Osteoblast (primary cell): ENCODE measurements at places on chromosomes 11 and 22. TPM values are rescaled to one million over a fixed set of nuclear protein-coding genes. Genes with fewer than 3 reads are reported as not detected.

The MRGPRE gene
- total RNA-seq = under 0.01 TPM in 1 of 2 replicates, not detected in the other

The DEFB131B gene
- total RNA-seq = not detected in 2 replicates

The SLC36A4 gene
- total RNA-seq = 18.1 and 26.5 TPM in 2 replicates

The MFRP gene
- not detected in 2 replicates for total RNA-seq

The PPME1 gene
- total RNA-seq = 16.5 and 18.5 TPM in 2 replicates

The DDI1 gene
- total RNA-seq = under 0.01 TPM in 1 of 2 replicates, not detected in the other

The TCN1 gene
- not detected in 2 replicates for total RNA-seq

DNA sequence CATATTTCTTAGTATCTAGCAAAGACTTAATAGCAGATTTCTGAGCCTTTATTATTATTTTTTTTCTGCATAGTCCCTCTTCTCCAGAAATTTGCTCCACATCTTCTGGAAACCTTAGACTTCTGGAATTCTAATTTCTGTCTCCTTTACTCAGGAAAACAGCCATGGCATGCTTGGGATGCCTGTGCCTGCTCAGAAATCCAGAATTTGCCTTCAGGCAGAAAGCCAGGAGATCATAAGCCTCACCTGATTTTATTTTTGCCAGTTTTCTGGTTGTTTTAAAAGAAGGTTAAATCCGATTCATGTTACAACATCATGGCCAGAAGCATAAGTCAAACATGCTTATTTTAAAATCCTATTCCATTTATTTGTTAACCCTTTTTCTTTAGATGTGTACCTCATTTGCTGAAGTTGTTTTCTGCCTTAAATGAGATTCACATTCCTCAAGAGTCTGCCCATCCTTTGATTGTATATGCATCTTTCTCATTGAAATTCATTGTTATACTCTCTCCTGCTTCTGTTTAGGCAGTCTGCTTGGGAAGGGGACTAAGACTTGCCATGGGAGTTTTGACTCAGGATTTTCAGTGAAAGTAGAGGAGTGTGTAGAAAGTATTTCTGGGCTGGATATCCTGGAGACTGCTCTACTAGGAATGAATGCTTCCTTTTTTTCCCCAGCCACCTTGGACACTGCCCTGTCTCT lies 37.1 kb downstream of the SIK2 start:
- no peak for DNase-seq

DNA sequence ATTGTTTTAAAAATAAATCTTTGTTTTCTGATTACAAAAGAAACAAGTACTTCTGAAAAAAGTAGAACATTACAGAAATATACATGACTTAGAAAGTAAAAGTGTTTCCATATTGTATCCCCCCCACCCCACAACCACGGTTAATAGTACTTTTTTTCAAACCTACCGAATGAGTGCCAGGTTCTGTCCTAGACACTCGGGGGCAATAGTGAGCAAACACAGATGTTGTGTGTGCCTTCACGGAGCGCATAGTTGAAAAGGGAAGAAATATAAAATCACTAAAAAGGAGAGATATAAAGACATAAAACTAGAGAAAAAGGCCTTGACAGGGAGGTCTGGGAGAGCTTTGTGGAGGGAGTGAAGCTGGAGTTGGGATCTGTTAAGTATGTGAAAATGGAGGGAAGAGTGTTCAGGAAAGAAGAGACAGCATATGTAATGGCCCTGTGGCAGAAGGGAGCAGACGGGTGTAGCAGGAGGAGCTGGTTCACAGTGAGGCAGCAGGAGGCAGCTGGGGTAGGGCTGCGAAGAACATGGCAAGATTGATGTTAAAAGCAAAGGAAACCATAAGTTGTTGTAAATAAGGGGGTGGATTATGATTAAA lies 42.1 kb upstream of the ALX4 start:
- no peak for DNase-seq

GRCh38 chr22:33519071-33519973 lies 401.0 kb downstream of the LARGE1 start:
- peak; percentile 81 for DNase-seq

- DNase-seq = no peak
These were observed 32.3 kb downstream of the MRGPRD start for GRCh38 chr11:68948496-68948895.

DNA sequence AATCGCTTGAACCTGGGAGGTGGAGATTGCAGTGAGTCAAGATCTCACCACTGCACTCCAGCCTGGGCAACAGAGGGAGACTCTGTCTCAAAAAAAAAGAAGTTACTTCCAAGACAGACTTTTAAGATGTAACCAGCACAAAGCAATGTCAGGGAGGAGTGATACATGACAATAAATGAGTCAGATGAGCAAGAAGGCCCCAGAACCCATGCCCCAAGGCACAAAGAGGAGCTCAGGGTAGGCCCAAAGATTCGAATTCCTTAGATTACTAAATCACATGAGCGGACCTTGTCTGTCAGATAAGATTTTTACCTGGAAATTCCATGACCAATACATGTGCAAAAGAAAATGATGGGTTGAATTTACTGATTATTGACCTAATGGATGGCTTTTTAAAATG lies 10.5 kb upstream of the JHY start:
- DNase-seq = no peak

GRCh38 chr11:95299078-95299679 lies 68.2 kb upstream of the SESN3 start:
- DNase-seq = no peak

- peak; percentile 60 for DNase-seq
These were observed 102.2 kb upstream of the FGF3 start for GRCh38 chr11:69921128-69922014.

DNA sequence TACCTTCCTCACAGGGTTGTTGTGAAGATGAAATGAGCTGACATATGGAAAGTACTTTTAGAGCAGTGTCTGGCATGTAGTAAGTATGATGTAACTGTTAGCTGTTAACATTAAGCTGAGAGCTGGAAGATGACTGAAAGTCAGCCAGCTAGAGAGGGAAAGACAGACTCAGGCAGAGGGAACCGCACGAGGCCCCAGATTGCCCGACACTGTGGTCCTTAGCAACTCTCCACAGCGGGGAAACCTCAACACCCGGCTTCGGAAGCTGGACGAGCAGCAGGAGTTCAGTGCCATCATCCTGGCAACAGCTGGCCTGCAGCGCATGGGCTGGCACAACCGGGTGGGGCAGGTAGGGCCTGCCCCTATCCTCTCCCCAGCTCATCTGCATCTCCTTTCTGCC lies 6.5 kb downstream of the HMBS start:
- DNase-seq = no peak

- DNase-seq = no peak
These were observed 12.5 kb downstream of the DDX25 start for GRCh38 chr11:125916683-125917347.

- DNase-seq = no peak
These were observed 9.9 kb downstream of the SYT9 start for GRCh38 chr11:7261578-7261977.

- DNase-seq = peak; percentile 18
These were observed 39.2 kb upstream of the HMGXB4 start for GRCh38 chr22:35218079-35218478.

- no peak for DNase-seq
These were observed 70.7 kb downstream of the DGCR2 start for GRCh38 chr22:19051381-19052072.

GRCh38 chr11:86152006-86152862 lies 83.3 kb upstream of the PICALM start:
- DNase-seq = no peak

GRCh38 chr22:35630891-35631290 lies 13.8 kb upstream of the MB start:
- no peak for DNase-seq

- no peak for DNase-seq
These were observed 77.2 kb downstream of the MYEOV start for GRCh38 chr11:69370984-69371709.

GRCh38 chr22:33680632-33681031 lies 239.6 kb downstream of the LARGE1 start:
- DNase-seq = no peak

DNA sequence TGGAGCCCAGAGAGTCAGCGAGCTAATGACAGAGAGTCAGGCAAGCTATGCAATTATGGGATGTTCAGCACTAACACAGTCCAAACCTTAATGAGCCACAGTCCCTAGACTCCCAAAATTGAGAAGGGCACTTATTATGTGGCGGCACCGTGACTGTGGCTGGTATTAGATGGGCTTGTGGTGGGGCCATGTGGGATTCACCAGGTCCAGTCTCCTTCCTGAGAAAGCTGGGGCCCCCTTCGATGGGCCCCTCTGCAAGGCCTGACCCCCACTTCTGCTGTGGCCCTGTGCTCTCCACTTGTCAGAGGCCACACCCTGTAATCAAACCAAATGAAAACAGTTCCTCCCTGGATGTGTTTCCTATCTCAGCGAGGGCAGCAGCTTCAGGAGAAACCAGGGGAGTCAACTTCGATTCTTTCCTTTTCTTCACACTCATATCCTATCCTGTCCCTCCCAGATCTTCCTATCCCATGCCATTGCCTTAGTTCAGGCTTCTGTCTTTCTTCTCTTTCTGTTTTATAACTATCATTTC lies 42.9 kb downstream of the INSC start:
- DNase-seq = no peak

DNA sequence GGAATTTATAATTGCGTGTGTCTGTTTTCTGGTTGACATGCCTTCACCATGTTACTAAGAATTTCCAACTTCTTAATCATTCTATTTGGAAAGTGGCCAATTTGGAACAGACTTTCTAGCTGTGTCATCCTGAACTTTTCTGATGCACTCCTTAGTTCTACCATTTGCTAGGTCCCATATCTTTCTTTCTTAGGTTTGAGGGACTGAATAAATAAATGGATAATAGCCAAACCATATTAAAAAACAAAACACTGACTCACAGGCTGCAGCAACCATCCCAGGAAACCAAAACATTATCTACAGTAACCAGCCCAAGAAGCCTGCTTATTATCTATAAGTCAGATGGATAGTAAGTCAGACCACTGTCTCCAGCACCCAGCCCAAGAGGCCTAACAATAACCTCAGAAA lies 57.5 kb upstream of the PLET1 start:
- DNase-seq = peak; percentile 66

DNA sequence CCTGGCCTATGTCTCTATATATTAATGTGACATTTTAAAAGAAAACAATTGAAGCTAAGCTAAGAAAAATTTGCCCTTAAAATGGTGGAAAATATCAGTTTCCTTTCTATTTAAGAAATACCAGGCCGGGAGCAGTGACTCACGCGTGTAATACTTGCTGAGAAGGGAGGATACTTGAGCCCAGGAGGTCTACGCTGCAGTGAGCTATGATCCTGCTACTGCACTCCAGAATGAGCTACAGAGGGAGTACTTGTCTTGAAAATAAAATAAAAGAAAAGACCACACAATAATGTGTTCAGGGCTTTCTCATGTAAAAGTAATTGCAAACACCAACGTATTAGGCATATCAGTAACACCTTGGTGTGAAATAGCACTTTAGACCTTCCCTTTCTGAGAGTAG lies 1.4 kb upstream of the PRSS23 start:
- DNase-seq = no peak

DNA sequence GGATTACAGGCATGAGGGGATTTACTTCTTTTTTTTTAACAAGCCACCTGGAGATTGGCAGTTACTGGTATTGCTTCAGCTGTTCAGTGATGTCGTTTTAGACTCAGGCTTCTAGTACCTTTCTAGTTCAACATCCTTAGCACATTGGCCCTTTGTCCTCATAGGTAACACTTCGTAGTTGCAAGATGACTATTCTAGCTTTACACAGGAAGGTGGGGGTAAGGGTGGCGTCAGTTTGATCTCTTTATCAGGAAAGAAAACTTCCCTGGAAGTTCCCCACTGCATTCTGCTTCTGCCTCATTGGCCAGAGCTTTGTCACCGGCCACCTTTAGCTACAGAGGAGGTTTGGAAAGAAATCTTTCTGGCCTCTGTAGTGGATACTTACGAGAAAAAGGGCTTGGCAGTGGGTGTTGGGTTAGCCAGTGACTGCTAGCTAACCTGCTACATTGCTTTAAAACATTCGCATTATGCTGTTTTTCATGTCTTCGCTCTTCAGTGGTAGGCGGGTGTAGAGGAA lies 40.7 kb downstream of the SFI1 start:
- DNase-seq = no peak

DNA sequence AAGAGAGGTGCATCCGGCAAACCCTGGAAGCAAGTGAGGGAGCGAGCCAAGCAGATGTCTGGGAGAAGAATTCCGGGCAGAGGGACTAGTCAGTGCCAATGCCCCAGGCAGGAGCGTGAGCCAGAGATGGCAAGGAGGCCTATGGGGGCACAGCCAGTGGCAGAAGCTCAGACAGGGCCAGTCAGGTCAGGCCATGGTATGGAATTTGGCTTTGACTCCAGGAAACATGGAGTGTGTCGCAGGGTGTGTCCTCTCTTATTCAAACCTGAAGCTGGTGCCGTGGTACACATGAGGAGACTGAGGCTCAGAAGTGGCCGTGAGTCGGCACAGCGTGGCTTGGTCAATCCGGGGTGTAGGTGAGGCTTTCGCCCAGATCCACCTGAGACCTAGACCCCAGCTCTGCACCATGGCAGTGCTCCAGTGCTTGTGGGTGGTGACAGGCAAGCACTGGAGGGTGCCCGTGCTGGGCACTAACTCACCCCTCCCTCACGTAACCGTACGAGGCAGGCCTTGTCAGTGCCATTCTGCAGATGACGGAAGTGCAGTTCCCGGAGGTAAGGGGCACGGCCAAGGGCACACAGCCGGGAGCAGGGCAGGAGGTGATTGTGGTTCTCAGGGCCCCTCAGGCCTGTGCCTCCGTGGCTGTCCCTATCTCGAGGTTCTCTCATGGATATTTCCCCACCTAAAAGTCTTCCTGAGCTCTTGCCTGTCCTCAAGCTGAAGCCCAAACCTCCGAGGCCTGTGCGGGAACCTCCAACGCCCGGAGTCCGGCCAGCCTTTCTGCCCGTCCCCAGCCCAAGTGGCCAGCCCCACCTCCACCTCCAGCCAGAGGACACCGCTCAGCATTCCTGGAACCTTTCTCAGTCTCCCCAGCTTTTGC lies 10.6 kb upstream of the SPI1 start:
- DNase-seq = peak; percentile 55

DNA sequence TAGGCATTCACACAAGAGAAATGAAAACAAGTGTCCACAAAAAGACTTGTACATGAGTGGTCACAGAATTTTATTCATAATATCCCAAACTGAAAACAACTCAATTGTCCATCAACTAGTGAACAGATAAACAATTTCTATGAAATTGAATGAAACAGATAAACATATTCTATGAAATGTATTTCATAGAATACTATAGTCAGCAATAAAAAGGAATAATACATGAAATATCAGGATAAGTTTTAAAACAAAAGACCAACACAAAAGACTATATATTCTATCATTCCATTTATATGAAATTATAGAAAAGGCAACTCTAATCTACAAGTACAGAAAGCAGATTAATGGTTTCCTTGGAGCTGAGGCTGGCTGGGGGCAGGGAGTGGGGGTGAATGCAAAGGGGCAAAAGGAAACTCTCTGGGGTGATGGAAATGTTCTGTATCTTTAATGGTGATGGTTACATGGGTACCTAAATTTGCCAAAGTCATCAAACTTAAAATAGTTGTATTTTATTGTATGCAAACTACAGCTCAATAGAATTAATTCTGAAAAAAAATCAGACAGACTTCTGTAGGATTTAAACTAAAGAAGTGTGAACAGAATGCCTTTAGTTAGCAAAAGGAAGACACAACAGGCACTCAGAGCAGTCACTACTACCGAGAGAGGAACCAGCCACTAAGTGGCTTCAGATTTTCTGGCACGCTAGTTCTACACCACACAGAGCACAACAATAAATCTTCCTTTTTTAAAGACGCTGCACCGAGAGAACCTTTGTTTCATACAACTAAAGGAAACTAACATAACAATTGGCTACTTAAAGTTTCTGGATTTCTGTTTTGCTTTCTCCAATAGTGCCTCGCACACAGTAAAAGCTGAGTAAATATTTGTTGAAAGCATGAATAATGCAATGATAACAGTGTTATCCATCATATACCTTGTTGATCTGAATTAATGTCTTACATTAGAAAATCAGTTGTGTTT lies 15.4 kb downstream of the CCDC34 start:
- no peak for DNase-seq

GRCh38 chr22:46737105-46737975 lies 712 bp downstream of the CERK start:
- peak; percentile 93 for DNase-seq
